ENCODE measurements at places on chromosomes 4 and X.

DNA sequence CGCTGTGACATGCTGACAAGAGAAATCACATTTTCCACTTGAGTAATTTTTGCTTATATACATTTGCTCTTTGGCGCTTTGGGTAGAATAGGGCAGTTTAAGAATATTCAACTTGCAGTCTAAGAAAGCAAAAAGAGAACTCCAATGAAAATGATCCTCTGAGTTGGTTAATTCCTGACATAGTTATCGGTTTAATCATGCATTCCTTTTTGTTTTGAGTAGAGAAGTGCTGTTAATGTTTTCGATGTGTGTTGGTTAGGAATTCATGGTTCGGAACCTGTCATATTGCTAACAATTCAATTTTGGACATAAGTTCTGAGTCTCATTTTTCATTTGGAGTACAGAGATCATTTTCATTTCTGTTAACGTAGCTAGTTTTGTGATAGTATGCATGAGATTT, 700.6 kb upstream of the PITX2 start:
- DNase-seq = no peak

DNA sequence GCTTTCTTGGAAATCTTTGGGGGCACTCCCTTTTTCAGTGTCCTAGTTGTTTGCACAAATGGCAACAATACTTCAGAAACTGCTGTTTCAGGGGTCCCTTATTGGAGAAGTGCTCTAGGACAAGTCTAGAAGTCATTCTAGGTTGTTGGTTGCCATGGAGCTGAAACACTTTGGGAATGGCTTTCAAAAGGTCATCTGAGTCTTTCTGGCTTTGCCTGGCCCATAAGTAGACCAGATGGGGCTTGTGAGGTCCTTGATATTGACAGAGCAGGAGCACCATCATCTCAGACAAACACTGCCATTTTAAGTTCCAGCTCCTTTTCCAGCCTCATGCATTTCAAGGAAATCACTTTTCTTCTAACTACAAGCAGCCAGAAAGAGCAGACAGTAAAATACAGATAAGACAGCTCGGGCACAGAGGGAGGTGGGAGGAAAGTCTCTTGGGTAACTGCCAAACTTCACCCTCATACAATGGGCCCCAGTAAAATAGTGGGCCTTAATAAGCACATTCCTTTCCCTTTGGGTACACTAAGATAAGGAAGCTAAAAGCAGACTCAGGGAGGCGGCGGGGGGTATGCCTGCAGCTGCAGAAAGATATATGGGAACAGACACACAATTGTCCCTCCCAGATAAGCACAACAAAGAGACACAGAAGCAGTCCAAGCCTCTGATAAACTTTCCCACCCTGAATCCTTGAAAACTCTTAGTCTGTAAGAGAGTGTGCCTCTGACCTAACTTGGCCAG, 8.5 kb upstream of the NXF3 start:
- DNase-seq = no peak

- DNase-seq = no peak
Observed at GRCh38 chrX:154333837-154334271, 38.3 kb downstream of the TKTL1 start.

DNA sequence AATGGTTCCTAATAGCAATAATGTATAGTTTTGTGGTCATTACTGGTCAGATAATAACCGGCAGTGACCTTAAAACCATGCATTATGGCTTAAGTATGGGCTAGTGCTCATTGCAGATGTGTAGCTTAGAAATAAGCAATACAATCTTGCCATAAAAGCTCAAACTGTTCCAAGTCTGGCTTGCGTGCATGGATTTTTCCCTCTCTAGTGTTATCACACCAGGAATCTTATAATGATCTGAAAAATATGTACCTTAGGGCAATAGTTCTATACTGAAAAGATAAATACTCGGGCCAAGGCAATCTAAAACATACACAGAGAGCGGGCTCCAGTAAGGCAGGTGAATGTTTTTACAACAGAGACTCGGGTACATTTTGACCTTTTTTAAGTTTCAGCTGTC, 157.8 kb downstream of the DHX15 start:
- DNase-seq = no peak

- DNase-seq = no peak
Observed at GRCh38 chr4:150680651-150681050, 98.7 kb downstream of the MAB21L2 start.

DNA sequence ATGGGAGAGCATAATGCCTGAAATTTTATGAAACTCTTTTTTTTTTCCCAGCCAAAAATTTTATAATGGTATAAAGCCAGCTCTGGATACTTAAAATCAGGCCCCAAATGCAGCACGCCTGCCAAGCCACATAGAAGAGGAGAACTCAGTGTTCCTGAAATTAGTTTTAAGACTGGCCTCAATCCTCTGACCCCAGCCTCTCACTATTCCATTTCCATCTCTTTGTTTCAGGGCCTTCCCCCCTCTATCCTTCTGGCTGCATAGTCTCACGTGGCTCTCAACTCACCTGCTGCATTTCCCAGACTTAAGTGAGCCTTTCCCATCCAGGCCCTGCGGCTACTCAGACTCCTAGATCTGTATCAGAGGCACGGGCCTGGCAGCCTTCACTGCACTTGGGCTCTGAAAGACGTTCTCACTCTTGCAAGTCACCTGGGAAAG, 5.2 kb upstream of the CBR4 start:
- DNase-seq = no peak

DNA sequence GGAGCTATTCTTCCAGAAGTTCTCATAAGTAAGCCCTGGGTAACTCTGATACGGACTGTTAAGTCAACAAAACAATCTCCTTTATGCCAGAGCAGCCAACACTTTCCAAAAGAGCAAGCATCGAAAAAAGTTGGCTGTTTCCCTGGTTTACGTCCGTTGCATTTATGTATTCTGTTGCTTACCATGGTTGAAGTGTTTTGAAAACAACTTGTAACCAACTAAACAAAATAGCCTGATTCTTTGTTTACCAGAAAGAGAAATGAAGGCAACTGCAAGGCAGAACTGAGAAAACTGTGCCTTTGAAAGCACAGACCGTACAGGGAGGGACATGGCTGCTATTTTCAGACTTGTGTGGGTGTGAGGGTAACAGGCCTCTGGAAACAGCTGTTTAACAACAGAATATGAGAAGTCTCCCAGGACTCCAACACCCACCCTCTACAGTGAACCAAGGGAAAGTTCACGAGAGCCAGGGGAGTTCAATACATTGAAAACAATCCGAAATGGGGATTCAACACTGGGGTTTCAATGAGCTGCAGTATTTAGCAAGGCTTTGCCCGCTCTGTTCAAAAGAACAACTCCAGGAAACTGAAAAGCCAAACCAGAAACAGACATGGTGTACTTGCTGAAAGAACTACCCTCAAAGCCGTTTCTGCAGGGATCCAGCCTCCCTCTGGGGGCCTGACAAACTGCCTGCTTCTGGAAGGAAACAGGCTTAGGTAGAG, 95.8 kb upstream of the EGFL6 start:
- peak; percentile 5 for DNase-seq

GRCh38 chrX:23786268-23786815, 3.4 kb downstream of the SAT1 start:
- DNase-seq = no peak

DNA sequence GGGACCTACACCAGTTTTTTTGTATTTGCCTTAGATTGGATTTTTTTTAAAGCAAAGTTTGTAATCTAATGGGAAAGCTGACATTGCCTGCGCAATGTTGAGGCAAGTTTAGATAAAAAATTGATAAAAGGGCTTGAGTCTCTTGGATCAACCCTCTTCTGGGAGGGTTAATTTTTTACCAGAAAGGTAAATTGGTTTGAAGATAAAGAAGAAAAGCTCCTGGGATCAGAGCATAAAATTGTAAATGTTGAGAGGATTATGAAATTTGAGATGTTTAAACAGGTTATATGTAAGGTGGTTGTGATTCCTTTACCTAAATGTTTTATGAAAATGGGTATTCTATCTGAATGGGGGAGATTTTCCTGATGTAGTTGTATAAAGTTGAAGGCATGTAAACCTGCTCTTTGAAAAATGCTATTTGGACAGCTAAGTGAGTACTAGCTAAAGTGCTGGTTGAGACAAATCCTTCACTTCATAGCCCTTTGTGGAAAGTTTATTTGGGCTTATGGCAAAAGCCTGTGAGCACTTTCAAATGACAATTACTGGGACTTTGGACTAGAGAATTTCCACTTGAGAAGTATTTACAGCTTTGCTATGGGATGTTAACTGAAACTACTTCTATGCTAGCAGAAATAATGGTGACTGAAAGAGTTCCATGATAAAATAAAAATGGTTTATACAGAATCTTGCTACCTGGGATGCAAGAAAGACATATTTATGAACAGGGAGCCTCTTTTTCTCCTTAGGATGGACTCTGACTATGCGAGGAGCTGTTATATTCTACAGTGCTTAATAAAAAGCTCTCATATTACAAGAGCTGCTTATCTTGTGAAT, 56.2 kb downstream of the UGT2B10 start:
- DNase-seq = no peak

DNA sequence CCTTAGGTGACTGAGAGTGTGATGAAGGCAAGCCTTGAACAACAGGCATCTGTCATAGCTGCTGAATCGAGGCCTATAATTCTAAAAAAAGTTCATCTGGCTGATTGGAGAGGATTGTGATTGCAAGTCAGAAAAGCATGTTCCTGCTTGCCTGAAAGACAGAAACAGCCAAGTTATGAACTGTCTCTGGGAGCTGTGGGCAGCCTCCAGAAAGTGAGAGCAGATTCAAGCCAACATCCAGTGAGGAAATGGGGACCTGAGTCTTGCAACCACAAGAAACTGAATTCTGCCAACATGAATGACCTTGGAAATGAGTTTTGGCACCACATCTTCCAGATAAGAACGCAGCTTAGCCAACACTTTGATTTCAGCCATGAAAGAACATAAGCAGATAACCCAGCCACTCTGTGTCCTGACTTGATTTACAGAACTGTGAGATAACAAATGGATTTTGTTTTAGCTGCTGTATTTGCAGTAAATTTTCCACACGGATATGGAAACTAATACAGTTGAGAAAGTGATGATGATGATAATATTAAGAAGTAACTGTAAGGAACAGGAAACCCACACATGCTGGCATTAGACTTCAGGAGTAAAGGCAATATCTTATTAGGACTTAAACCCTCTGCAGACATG, 240.3 kb upstream of the NDST3 start:
- DNase-seq = no peak

DNA sequence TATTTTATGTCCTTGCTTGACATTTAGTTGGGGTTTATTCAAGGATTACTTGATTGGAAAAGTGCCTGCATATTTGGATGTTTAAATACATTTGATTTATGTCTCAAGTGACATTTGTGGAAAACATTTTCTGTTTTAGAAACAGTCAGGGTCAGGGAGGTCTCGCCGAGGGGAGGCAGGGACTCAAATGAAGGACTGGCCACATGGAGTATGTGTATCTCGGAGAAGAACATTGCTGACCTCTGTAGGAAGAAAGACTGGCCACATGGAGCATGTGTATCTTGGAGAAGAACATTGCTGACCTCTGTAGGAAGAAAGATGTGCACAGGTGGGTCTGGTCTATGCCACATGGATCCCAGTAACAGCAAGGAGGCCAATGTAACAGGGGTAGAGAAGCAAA, 233.6 kb downstream of the TRIML1 start:
- no peak for DNase-seq

DNA sequence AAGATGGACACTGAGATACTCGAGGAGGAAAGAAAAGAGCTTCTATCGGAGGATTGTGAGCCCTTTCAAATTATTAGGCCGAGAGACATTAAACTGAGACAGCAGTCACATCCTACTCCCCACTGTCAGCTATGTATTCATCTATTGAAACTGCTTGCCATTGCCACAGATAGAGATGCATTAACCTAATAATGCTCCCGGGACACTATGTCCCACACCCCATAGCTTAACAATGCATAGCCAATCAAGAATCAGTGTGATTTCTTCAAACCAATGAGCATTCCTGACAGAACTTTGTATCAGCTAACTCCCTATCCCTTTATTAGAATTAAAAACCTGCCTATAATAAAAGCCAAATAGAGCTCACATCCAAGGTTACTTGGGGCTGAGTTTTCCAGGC, 118.1 kb upstream of the NEIL3 start:
- no peak for DNase-seq

- no peak for DNase-seq
Observed at GRCh38 chrX:135086197-135086854, 34.0 kb downstream of the ETDB start.

DNA sequence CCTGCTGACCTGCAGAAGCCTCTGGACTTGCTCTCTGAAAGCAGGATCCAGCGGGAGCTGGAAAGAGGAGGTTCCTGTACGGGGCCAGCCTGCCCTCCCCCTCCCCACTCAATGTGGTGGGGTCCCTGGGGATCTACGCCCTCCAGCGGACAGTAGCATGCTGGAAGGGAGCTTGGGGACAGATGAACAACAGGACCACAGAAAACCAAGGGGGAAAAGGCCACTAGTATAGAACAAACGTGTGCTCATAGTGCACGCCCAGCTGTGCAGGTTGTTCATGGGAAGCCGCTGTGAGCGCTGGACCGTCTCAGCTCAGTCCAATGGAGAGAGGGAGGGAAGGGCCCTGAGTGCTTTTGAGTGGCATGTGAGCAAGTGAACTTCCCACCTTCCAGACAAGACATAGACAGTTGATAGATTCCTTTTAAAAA, 15.8 kb downstream of the HMX1 start:
- DNase-seq = no peak

DNA sequence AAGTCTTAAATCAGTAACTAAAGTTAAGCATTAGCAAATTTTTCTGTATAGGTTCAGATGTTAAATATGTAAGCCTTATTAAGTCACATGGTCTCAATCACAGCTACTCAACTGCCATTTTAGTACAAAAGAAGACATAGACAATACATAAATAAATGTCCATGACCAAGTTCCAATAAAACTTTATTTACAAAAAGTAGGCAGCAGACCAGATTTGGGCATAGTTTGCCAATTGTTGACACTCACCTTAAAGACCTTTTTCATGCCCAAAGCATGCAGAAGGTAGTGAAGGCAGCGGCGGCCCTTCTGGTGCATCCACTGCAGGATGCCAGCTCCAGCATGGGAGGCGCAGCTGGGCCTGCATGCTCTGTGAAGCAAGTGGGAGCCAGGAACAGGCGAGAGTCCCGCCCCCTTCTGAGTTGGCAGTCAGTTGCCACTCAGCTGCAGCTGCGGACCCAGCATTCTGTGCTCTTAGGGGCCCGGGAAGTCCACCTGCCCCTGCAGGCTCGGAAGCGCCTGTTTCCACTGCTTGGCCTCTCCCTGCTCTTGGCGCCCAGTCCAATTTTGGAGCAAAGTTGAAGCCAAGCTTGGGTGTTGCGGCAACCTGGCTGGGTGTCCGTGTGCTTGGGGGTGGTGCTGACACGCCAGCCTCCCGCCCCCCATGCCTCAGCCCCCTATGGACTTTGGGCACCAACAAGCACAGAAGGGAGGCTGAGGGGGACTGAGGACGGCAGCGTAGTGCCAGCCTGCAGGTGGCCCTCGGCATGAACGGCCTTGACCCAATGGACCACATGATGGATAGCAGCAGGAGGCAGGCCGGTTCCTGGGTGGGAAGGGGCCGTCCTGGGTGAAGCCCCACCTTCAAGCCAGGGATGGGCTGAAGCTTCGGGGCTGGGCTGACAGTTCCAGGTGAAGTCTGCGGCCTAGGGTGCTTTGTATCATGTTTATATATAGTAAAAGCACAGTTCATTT, 42.4 kb upstream of the PABPC4L start:
- DNase-seq = no peak

Measured in T-cell (primary cell).